ENCODE measurements at places on chromosomes 6 and 20. TPM values are rescaled to one million over a fixed set of nuclear protein-coding genes. Genes with fewer than 3 reads are reported as not detected.

The ESR1 gene
- total RNA-seq: not detected

The AGER gene
- total RNA-seq: 4.9 TPM

The NKX2-4 gene
- not detected for total RNA-seq

The DOK5 gene
- not detected for total RNA-seq

The IL17A gene
- total RNA-seq: not detected

The TPBG gene
- total RNA-seq: 12.3 TPM

The BTN1A1 gene
- not detected for total RNA-seq

The LIME1 gene
- total RNA-seq: 295 TPM

The COL20A1 gene
- total RNA-seq: 0.33 TPM

The FOXS1 gene
- not detected for total RNA-seq

The VNN1 gene
- total RNA-seq: 3.6 TPM

The BTN3A1 gene
- 4.5 TPM for total RNA-seq

The ZNF391 gene
- 0.03 TPM for total RNA-seq

All from HT-29 (cell line).